ENCODE measurements at places on chromosomes 7 and 10.
A peak's percentile ranks its signal among the peaks of the same experiment; 100 is the strongest.

- H3K27ac ChIP-seq = no peak overlapping the region
- DNase-seq = no peak
- H3K4me1 ChIP-seq = peaks cover 24% of the 10 kb centered on the region
- H3K27me3 ChIP-seq = no peaks in the 10 kb centered on the region
Measured at GRCh38 chr10:22611425-22612115, 102.8 kb downstream of the PIP4K2A start.

DNA sequence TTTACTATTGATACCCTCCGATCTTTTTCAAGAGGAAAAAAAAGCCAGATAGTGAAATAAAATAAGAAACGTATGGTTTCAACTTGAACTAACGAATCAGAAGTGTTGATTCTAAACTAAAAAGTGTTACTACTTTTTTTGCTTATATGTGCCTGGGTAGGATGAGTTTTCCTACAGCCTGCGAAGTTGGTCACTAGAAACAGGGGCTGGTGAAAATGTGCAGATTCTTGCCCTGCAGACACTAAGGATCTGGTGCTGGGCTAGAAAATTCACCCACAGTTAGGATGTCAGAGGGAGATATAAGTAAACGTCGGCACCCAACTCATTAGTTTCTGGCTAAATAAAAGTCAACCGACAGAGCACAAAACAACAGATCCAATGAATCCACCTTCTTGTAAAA, 298.7 kb upstream of the NFE2L3 start:
- H3K36me3 ChIP-seq = peaks cover 6% of the 10 kb centered on the region
- H3K4me3 ChIP-seq = no peak overlapping the region
- no peak overlapping the region for H3K27ac ChIP-seq
- H3K27me3 ChIP-seq = peaks cover 28% of the 10 kb centered on the region
- peaks cover 38% of the 10 kb centered on the region for H3K4me1 ChIP-seq

GRCh38 chr7:90412458-90413184, 9.4 kb downstream of the CLDN12 start:
- H3K27ac ChIP-seq = no peak overlapping the region
- H3K27me3 ChIP-seq = no peaks in the 10 kb centered on the region
- DNase-seq = peak; percentile 66
- no peak overlapping the region for H3K4me3 ChIP-seq

- H3K4me3 ChIP-seq = peak overlapping the region; percentile 66
- peak overlapping the region; percentile 18 for H3K27ac ChIP-seq
- H3K36me3 ChIP-seq = peaks cover 38% of the 10 kb centered on the region
- no peaks in the 10 kb centered on the region for H3K27me3 ChIP-seq
- peaks cover 31% of the 10 kb centered on the region for H3K4me1 ChIP-seq
Measured at GRCh38 chr10:74824900-74825370, 1.5 kb upstream of the KAT6B start.

GRCh38 chr10:66747451-66747850, 178.4 kb upstream of the LRRTM3 start:
- no peaks in the 10 kb centered on the region for H3K27me3 ChIP-seq
- DNase-seq = peak; percentile 31
- H3K27ac ChIP-seq = peak overlapping the region; percentile 34
- no peaks in the 10 kb centered on the region for H3K36me3 ChIP-seq

DNA sequence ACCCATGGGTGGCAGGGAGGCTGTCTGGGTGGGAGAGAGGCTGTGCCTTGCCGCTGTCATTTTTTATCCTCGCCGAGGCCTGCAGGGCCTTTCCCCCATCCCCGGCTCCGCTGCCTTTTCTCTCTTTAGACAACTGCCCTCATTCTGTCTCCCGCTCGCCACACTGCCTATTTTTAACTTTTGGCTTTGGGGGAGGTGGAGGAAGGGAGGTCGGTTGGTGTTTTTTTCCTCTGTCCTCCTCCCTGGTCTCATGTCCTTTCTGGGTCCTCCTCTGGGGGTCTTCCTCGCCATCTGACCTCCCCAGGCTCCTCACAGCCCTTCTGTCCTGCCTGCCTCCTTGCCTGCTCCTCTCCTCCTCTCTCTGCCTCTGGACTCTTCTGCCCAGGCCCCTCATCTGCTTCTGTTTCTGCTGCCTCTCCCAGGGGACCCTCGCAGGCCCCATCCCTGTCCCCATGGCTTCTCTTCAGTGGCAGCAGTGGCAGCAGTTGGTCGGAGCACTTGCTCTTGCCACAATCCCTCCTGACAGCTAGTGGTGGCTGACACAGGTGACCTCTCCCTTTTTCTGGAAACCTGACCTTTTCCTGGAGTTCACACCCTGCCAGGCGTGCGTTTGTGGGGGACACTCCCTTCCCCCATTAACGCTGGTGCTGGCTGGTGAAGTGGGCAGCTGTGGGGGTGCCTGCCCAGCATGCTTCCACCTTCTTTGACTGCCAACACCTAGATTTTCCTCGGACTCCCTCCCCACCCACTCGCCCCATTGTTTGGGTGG, 19.5 kb upstream of the PCBD1 start:
- no peak overlapping the region for H3K4me3 ChIP-seq
- H3K27ac ChIP-seq = no peak overlapping the region
- DNase-seq = no peak
- H3K4me1 ChIP-seq = peaks cover 5% of the 10 kb centered on the region

DNA sequence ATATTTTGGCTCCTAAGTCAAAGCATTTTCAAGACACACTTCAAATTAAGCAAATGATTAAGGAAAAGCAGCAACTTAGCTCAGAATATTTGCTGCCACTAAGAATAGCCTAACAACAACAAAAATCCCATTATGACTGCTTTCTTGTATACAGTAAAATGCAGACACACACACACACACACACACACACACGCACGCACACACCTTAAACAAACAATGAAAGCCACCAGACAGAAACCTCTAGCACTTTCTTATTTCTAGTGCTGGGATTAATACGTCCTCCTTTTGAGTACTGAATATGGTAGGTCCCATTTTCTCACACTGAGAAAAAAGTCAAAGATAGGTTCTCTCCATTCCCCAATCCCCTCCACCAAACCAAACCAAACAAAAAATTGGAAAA, 23.4 kb upstream of the FEZF1 start:
- no peaks in the 10 kb centered on the region for H3K36me3 ChIP-seq
- no peak overlapping the region for H3K4me3 ChIP-seq
- no peak overlapping the region for H3K27ac ChIP-seq

DNA sequence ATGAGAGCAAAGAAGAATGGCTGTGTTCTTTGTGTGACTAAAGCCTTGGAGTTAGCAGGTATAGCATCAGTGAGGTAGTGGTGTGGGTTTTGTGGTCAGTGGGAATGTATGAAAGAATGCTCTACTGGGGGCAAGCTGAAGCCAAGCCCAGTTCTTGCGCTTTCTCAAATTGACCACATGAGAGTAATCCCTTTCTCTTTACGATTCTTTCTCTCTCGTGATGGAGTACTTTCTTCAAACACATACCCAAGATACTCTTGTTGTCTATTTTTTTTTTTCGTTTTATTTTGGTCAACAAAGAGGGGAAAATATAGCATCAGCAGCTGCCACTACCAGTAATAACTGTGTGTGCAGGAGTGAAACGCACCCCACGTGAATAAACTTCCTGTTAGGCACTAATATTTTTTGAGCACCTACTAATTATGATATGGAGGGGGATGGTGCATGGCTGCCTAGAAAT, 8.4 kb upstream of the PANK1 start:
- peak overlapping the region; percentile 52 for H3K4me3 ChIP-seq
- H3K36me3 ChIP-seq = no peaks in the 10 kb centered on the region
- H3K4me1 ChIP-seq = peaks cover 16% of the 10 kb centered on the region

GRCh38 chr7:148060724-148061123, 529.8 kb upstream of the C7orf33 start:
- H3K27ac ChIP-seq = no peak overlapping the region
- H3K36me3 ChIP-seq = no peaks in the 10 kb centered on the region
- no peak for DNase-seq
- no peaks in the 10 kb centered on the region for H3K27me3 ChIP-seq

DNA sequence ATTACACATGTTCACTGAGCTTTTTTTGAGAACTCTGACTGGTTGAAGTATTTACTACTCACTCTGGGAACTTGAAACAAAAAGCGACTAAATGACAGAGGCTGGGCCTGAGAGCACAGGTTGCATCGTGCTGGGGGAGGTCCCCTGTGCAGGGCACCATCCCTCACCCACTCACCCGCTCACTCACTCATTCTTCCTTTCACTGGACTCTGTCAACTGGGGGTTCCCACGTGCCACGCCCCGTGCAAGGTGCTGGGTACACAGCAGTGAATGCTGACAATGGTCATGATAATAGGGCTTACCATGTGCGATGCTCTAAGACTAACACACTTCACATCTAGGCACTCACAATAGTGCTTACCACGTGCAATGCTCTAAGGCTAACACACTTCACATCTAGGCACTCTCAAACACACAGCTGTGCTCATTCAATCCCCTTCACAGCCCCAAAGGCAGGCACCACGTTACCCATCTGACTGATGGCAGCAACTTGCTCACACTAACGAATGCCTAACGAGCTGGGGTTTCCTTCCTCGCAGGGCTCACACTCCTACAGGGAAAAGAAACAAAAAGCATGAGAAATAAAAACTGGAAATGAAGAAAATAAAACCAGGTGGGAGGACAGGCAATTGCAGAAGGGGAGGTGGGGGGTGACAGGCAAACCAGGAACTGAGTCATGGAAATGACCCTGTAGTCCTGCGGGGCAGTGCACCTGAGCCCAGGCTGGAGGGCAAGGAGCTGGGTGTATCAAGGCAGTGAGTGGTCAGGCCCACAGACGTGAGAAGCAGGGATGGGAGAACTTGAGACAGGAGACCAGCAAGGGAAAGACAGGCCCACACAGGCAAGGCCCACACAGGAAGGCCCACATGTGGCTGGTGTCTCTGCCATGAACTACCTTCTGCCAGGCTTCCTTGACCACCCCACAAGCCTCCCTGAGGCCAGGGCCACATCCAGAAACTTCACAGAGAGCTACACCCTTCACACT, 147.0 kb upstream of the FAM20C start:
- H3K27me3 ChIP-seq = peaks cover 79% of the 10 kb centered on the region
- H3K27ac ChIP-seq = no peak overlapping the region
- no peaks in the 10 kb centered on the region for H3K4me1 ChIP-seq
- DNase-seq = no peak

All from Calu3 (cell line).